ENCODE measurements at places on chromosomes 2 and 18.

DNA sequence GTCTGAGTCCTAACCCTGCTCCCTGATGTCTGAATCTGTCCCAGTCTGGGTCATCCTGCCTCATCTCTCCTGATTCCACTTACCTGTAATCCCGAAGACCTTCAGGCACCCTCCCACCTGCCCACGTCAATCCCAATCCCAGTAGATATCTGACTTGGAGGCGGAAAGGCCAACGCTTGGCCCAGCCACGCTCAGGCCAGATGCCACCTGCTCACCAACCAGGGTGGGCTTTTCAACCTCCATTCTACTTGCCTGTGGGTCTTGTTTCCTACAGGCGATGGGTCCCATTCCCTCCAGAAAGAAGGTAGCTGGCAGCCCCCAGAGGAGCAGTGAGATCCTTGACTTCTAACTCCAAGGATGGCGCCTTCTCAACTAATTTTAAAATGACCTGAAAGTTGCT is 59.7 kb downstream of the INPP5D start:
- DNase-seq: no peak

DNA sequence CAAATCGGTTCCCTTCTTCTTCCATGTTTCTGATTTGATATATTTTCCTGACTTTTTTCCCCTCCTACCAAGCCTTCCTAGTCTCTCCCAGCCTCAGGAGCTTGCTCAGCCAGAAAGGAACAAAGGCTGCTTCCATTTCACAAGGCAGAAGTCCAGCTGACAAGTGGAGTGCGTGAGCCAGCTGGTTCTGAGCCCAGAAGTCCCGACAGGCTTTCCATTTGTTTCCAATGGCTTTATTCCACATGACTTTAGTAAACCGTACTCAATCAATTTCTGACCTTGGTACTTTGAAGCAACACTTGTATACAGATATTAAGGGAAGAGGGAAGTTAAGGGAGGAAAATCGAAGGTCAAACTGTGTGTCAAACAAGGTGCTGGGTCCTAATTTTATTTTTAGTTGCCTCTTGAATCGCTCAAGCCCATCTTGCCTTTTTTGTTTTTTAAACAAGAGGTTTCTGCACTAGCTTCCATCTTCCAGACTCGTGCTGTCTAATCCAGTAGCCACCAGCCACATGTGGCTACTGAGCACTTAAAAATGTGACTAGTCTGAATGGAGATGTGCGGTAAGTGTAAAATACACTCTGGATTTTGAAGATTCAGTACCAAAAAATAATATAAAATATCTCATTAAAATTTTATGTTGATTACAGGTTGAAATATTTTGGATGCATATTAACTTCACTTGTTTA is 36.2 kb downstream of the WIPF1 start:
- DNase-seq: peak; percentile 2

DNA sequence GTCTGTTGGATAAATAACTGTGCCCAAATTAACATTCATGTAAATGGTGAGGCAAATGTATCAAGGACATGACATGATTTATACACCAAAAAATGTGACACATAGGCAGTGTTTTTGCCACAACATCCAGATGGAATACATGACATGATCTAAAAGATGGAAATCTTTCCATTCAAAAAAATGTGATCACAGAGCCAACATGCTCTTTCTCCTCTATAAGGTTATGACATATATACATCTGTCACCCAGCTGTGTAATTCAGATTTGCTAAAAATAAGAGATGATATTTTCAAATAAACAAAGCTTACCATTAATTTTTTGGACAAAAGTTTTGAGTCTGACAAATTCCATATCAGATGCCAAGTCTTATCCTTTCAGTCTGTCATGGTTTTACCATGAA is 95.5 kb upstream of the COL3A1 start:
- DNase-seq: no peak

DNA sequence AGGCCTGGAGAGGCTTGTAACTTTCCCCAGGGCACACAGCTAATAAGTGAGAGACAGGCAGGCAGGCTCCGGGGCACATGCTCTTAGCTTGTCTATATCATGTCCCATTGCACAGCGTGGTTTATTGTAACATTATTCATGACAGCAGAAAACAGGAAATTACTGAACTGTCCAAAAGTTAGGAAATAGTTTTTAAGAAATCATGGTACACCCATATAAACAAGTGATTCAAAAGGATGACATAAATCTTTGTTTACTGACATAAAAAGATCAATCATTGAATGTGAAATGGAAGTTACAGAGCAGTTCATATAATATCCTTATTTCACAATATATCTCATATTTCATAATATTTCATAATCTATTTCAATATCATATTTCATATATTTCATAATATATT is 34.3 kb upstream of the TXNDC2 start:
- DNase-seq: no peak

GRCh38 chr2:108910541-108911396 is 78.3 kb downstream of the EDAR start:
- no peak for DNase-seq

DNA sequence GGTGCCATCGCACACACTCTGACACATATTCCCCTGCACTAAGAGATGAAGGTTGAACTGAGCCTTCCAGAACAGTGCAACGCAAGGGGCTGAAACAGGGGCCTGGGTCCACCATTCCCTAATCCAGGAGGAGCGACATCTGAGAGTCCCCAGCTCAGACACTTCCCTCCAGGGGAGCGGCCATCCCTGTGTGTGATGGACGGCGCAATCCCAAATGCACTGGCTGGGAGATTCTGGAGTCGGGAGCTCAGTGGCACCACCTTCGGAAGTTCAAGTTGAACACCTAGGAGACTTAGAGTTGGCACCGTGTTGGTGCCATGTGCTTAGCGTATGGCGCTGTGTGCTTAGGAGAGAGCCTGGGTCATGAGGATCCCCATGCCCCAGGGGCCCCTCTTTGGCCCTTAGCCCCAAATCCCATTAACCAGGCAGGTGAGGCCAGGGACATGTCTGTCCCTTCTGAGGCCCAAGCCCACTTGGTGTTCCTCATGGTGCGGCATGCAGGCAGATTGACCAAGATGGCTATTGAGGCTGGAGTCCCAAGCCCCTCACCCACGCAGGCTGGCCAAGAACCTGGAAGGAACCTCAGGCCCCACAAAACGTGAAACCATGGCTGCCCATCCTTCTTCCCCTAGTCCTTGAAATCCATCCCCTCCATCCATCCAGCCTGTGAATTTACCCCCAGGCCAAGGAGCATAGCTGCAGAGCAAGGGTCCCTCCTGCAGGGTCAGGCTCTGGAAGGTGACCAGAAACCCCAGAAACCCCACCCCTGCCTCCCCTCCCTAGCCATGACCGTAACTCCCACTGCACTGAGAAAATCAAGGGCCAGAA is 114.1 kb upstream of the OTOS start:
- no peak for DNase-seq

DNA sequence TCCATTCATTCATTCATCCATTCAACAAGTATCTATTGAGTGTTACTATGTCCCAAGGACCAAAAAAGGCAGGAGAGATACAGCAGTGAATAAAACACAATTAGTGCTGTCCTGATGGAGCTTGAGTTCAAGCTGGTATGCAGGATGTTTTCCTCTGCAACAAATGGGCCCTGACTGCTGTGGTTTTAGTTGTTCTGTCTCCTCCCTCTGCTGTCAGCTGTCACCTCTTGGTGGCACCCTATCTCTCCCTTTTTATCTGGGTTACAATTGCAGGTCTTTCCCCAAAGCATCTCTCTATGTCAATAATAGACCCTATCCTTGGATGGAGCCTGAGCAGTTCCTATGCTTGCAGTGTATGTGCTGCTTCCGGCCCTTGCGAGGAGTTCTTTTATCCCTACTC is 304.8 kb downstream of the PDE11A start:
- DNase-seq: no peak

DNA sequence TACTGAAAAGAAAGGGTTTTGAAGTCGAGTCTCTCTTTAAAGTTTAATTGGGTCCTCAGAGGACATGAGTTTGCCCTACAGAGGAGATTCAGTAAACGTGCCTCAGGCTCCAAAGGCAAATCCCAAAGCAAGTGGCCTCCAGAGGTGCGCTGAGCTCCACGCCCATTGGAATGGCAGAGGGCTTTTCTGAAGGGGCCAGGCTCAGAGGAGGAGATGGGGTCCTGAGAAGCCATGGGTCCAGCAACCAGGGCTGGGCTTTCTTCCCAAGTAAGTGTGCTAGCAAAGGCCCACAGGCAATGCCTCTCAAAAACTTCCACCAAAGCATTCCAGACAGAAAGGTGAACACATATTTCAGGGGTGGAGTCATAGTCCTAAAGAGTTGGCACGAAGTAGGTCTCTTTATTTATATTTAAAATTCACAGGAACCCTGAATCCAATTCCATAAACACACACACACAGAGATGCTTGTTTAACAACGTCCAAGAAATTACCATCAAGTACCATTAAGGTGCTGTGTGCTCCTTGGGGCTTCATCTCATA is 93.0 kb upstream of the SH3BP4 start:
- no peak for DNase-seq

- no peak for DNase-seq
These were observed 571.3 kb upstream of the LRRTM4 start for GRCh38 chr2:78093436-78093835.

DNA sequence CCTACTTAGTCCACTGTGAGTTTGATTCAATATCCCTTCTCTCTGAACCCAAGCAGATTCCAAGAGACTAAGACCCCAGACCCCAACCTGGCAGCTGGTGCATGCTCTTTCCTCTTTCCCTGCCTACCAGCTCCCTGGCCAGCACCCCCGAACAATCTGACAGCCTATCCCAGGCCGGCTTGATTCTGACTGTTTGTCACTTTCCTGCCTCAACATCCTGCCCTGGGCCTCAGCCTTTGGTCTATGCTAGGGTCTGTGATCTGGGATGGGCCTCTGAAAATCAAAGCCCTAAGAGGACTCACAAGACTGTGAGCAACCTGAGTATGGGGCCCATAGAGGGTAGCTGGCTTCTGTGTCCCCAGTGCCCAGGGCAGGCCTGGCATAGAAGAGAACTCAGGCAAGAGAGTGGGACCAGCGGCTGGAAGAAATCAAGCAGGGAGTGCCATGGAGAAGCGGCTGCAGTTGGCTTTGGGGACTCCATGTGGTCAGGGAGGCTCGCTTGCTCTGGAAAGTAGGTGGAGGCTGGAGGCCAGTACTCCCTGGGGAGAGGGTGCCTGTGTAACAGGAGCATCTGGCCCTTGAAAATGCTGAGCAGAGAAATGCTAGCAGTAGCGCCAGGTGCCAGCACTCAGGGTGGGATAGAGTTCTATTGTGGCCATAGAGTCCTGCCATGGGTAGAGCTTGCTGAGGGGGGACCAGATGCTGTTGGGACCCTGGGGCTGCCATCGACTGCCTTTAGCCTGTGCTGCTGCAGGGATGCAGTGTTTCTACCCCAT is 343.9 kb downstream of the DYSF start:
- no peak for DNase-seq
